AG10803 (cell line): ENCODE measurements at places on chromosomes 2 and 18.

DNA sequence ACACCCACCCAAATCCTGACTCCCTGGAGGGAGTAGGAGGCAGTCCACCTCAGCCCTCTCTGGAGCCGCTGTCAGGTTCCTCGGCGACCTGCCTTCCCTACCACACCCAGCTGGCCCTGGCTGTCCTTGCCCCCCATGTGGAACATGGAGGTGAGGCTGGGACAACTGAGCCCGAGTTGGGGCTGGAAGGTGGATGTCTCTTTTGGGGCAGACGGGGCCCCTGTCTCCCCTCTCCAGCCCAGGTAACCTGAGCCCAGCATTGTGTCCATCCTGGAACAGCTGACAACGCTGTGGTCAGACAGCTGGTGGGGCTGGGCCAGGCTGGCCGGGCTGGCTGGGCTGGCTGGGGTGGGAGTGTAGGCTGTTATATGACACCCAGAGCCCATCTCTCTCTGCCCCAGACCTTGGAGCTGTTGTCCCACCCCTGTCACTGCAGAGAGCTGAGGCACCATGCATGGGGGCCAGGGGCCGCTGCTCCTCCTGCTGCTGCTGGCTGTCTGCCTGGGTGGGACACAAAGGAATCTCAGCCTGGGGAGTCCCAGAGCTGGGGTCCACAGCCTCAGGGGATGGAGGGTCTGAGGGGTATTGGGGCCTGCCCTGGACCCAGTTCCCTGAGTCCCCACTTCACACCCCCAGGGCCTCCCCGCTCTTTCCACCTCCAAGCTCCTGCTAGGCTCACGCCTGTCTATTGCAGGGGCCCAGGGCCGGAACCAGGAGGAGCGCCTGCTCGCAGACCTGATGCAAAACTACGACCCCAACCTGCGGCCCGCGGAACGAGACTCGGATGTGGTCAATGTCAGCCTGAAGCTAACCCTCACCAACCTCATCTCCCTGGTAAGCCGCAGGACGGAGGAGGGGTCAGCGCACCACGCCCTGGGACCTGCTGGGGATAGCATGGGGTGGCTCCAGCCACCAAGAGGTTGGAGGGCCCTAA, at the start of gene CHRNG:
Gene CHRNG (plus strand): TSS at position 395 of the 934 bp plus-strand sequence. CDS start 56 bp downstream, at position 451.
- no peak for DNase-seq

GRCh38 chr2:149627111-149627801, 39.7 kb upstream of the MMADHC start:
- DNase-seq, result no peak

DNA sequence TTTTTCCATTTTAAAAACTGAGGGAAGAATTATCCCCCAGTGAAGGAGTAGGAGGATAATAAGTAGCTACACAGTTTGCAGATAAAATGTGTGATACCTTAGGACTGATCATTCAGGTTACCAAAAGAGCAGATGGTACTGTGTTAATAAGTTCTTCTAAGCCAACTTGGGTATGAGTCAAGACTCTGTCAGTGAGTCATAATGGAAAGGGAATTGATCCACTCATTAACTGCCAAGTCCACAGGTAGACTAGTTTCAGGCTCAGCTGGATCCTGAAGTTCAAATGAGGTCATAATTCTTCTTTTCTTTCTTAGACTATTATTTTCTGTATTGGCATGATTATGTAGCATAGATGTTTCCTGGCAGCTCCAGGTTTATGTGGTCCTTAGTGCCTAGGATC, 142.4 kb upstream of the ALPP start:
- no peak for DNase-seq

DNA sequence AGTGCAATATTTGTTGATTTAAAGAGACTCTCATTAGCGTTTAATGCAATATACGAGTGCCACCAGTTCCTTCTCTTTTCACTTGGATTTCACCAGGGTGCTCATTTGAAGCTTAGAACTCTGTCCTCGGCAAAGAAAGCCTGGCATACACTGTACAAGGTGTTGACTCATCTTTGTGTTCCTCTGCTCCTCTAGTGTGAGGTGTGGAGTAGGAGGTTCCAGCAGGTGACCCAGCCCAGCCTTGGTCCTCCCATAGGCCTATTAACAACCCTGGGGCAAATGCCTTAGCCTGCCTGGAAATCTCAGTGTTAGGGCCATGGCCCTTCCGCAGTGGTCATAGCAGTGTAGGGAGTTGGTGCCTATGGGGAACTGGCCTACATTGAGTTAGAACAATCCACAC, 20.1 kb downstream of the BCL2L11 start:
- DNase-seq, result no peak

GRCh38 chr2:27711804-27712203, 48.1 kb downstream of the SLC4A1AP start:
- DNase-seq, result no peak

GRCh38 chr18:55139307-55139706, 180.0 kb upstream of the CCDC68 start:
- DNase-seq, result no peak

GRCh38 chr2:40448476-40449079, 3.3 kb downstream of the SLC8A1 start:
- DNase-seq, result peak; percentile 42

- peak; percentile 44 for DNase-seq
Observed at GRCh38 chr2:177261116-177262060, 3.1 kb downstream of the NFE2L2 start.

DNA sequence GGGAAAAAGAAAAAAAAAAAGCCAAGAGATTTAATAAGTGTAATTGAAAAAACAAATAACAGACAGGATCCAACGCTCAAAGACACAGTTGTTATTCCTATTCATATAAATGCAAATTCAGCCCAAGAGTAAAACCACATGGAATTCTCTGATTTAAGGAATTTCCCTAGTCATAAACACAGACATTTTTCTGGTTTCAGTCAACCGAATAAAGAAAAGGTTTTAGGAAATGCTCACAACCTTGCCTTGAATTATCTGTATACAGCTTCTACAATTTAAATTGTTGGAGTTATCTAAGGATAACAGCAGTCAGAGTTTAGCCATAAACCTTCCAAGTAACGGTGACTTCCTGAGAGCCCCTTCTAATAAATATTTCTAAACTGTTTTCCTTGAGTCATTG, 122.7 kb downstream of the VWC2L start:
- no peak for DNase-seq
